ENCODE measurements at places on chromosomes 6 and 20. TPM values are rescaled to one million over a fixed set of nuclear protein-coding genes. Genes with fewer than 3 reads are reported as not detected.

MOCS1 gene
- 44.7 TPM for total RNA-seq

GGTLC1 gene
- total RNA-seq, result 1.3 TPM

OR2J3 gene
- total RNA-seq, result not detected

MDC1 gene
- 46.6 TPM for total RNA-seq

DOK5 gene
- total RNA-seq, result not detected

MAP7 gene
- 57.4 TPM for total RNA-seq

HSPA1L gene
- total RNA-seq, result 0.86 TPM

RBBP8NL gene
- 39.2 TPM for total RNA-seq

BTN1A1 gene
- 7.3 TPM for total RNA-seq

RNF182 gene
- 0.39 TPM for total RNA-seq

KIFC1 gene
- 65.4 TPM for total RNA-seq

VSX1 gene
- total RNA-seq, result not detected

APCDD1L gene
- not detected for total RNA-seq

GPRC6A gene
- 0.81 TPM for total RNA-seq

SALL4 gene
- 75.8 TPM for total RNA-seq

- DNase-seq, result no peak
Observed at GRCh38 chr20:53034899-53035298, 62.7 kb downstream of the TSHZ2 start.

GRCh38 chr6:149480502-149481280 is 4.1 kb downstream of the ZC3H12D start:
- DNase-seq, result no peak

DNA sequence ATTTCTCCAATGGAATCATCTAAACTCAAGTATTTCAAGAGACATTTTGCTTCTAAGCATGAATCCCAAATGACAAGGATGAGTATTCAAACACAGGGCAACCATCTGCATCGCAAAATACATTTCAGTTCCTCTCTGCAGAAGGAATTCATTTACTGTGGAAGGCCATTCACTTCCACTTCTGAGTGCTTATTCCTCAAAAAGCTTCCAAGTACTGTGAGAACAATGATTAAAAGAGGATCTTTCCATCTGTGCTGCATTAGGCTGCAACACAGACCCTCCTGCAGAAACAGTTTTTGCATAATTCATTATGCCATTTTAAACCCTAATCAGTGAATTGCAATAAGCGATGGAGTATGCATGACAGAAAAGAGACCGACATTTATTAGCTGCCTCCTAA is 52.5 kb downstream of the ARHGAP18 start:
- DNase-seq, result no peak

- no peak for DNase-seq
Observed at GRCh38 chr20:50083034-50083433, 29.9 kb downstream of the UBE2V1 start.

DNA sequence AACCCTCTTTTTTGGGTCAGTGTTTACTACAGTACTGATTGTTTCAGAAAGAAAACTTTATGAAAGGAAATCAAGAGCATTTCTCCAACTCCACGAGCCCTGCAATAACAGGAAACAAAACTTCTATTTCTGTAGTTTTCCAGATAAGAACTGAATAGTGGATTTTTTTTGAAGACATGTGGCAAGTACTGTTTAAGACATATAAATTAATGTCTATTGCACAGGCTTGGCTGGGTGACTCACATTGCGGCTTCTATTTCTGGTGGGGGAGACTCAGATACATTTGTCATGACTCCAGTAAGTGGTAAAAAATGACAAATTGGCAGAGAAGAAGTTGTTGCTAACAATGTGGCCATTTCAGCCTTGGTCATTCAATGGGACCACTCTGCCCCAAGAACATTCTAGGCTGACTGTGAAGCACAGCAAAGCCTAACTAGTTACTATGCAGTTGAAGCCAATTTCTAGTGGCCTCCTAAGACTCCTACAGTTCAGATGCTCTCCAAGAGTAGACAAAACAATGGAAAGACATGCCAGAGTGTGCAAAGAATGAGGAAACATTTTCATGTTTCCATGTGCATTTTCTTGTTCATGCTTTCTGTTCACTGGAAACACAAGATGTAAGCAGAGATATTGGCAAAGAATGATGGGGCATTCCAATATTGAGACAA is 200.9 kb downstream of the EDN1 start:
- DNase-seq, result no peak

DNA sequence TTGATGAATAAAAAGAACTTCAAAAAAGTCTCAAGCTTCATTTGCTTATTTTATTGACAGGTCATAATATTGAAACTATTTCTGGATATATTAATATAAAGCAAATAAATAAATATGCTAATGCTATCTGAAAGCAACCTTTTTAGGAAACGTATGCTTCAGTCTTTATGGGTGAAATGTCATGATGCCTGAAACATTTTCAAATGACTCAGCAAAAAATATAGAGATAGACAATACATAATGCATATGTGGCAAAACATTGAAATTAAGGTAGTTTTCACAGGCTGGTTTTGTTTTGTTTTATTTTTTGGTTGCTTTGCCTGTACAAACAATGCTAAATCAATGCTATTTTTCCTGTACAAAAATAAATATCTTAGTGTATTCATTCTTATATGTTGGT is 194.4 kb upstream of the PLCB4 start:
- no peak for DNase-seq

- no peak for DNase-seq
Observed at GRCh38 chr6:166419717-166420116, 37.0 kb upstream of the MPC1 start.

- no peak for DNase-seq
Observed at GRCh38 chr20:58747211-58747610, 54.6 kb downstream of the NPEPL1 start.

DNA sequence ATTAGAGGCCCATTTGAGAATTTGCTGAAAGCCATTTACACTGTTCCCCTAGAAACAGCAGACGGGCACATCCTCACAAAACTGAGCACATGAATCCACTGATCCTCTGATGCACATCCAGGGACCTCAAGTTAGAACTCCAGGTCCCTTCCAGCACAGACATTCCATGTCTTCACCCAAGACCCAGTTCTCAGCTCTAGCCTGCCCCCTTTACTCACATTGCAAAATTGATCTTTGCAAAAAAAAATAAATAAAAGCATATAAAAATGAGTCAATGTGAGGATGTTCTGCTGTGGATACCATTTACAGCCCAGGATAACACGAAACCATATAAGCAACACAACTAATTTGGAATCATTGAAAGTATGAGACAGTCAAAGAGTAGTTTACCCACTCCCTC is 458.2 kb upstream of the JARID2 start:
- no peak for DNase-seq

DNA sequence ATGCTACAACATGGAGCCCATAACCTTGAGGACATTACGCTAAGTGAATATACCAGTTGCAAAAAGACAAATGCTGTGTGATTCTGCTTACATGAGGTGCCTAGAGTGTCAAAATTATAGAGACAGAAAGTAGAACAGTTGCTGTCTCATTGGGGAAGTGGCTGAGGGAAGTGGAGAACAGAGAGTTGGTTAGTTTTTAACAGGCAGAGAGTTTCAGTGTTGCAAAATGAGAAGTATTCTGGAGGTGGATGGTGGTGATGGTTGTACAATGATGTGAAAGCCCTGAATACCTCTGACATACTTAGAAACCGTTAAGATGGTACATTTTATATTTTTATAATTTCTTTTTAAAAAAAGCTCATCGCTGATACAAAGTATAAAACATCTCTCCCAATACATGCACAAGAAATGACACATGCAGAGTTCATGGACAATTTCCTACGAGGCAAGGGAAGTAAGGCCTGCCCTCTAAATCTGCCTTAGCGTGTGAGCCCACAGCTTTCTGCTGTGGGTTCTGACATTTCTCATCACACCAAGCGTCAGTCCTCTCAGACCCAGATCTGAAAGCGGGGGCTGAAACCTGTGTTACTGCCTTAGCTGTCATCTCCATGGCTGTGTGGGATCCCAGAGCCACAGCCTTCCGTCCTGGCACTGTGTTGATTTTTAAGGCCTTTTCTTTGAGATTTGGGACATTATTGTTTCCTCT is 126.0 kb downstream of the RNASET2 start:
- DNase-seq, result no peak

DNA sequence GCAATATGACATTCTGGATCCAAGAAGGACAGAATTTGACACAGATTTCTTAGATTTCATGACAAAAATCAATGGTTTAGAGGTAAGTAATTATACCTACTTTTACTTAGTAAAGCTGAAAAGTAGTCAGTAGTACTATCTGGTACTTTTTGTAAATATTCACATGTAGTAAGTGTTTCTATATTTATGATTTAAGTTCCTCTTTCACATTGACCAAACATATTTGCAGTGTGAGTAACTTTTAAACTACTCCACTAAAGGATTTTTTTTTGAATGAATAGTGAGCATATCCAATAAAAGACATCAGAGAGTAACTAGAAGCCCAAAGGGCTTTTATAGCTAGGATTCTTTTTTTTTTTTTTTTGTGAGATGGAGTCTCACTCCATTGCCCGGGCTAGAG is 60.8 kb downstream of the DNAH8 start:
- no peak for DNase-seq

DNA sequence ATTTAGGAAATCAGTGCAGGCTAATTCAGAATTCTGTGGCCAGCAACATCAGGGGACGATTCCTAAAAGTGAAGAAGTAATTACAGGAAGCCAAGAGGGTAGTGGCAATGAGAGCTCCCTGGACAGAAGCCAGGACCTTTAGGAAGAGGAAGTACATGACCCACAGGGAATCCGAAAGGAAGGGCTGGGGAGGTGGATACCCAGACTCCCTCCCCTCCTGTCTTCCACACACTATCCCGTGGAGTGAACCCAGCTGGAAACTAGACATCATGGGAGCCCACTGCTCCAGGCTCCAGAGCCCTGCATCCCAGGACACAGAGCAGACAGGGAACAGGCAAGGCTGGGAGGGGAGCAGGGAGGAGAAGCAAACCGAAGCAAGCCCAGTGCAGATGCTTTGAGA is 83.0 kb downstream of the SNX5 start:
- DNase-seq, result no peak

DNA sequence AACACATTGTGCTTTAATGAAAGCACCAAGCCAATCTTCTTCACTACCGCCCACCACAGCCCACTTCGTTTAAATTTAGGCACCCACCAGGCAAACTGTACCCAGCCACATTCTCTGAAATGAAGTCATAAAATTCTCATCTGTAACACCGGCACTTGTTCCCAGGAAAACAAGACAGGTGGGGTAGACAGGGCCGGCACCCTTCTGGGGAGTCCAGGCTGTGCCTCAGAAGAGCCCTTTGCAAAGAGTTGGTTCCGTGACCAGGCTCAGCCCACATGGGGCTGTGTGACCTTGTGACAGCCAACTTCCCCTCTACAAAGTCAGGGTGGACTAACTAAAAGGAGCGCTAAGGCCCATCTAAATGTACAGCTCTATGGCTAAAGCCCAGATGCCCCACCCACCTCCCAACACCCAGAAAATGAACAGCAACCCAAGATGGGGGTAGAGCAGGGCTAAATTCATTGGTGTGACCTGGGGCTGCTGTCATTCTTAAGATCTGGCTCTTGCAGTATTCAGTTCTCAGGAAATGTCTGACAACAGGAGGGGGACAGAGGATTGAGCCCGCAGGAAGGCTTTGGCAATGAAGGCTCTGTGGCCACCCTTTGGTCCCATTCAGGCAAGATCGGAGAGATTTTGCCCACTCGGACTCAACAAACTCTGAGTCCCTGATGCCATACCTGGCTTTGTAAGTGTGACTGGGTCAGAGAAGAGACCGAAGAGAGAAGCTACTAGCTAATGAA is 56.7 kb downstream of the TRERF1 start:
- no peak for DNase-seq

DNA sequence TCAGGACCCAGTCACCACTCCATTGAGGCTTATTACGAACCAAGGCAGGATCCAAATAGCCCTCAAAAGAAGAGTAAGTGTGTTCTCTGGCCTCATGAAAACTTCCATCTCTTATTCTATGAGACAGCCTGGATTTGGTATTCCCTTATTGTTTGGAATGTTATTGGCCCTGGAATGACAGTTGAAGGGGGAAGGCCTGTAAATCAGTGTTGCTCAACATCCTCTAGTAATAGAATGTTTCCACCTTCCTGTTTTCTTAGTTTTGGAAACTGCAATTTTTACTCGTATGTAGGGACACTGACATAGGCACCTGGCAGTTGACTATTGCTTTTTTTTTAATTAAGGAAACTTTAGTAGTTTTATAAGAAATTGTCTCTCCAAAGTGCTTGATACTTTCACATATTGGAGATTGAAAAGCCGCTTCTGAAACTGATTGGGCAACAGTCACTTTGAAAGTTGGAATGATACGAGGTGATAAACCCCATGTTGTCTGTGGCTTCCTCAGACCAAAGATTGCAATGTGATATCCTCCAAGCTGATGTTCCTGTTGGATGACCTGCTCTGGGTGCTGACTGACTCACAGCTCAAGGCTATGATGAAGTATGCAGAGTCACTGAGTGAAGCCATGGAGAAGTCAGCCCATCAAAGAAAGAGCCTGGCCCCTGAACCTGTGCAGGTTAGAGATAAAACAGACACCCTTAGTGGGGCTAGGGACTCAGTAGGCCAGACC is 43.1 kb downstream of the BLTP3A start:
- no peak for DNase-seq

DNA sequence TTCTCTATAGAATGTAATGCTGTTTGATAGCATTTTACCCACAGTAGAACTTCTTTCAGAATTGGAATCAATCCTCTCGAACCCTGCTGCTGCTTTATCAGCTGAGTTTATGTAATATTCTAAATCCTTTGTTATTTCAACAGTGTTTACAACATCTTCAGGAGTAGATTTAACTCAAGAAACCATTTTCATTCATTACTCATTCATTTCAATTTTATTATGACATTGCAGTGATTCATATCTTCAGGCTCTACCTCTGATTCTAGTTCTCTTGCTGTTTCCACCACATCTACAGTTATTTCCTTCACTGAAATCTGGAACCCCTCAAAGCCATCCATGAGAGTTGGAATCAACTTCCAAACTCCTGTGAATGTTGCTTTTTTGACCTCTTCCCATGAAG is 93.7 kb downstream of the ZFAND3 start:
- DNase-seq, result no peak

GRCh38 chr20:13295637-13296036 is 74.6 kb downstream of the ISM1 start:
- no peak for DNase-seq

GRCh38 chr6:110800839-110801196 is 14.5 kb downstream of the CDK19 start:
- no peak for DNase-seq

- no peak for DNase-seq
Observed at GRCh38 chr6:1629316-1629715, 19.6 kb downstream of the FOXC1 start.

DNA sequence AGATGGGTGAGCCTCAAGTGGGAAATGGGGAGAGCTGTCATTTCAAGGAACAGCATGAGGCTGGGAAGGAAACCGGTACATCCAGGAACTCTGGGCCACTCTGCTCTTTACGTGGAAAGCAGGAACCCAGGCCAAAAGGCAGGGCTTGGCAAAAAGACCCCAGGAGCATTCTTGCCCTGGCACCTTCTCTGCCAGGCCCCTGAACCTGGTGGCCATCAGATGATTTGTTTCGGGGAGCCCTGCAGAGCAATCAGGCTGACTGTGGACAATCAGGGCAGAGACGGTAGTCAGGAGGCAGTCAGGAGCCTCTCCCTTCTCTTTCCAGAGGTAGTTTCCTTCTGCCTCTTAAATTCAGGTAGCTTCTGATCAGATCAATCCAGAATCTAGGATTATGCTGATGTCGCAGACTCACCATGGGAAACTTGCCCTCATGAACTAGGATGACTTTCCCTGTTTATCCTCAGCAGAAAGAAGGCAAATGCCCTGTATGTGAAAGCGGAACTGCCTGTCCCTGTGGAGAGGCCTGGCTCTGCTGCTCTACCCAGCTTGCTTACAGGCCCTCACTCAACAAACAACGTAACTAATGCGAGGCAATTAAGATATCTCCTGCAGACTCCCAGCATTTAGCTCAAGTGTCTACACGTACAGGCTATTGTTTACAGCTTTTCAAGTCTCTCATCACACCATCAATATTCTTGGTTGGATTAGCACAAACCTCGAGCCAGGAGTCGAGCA is 36.6 kb downstream of the EZR start:
- DNase-seq, result no peak
